Activated CD4-positive, alpha-beta T cell treated with anti-CD3 and anti-CD28 coated beads, Interleukin-2, amount 50 U/mL, for 48 hours (primary cell): ENCODE measurements at places on chromosomes 2 and 18.

GRCh38 chr2:1893856-1894255 is 149.5 kb upstream of the PXDN start:
- DNase-seq, result no peak

GRCh38 chr2:15918761-15919356 is 21.5 kb upstream of the MYCN start:
- no peak for DNase-seq

DNA sequence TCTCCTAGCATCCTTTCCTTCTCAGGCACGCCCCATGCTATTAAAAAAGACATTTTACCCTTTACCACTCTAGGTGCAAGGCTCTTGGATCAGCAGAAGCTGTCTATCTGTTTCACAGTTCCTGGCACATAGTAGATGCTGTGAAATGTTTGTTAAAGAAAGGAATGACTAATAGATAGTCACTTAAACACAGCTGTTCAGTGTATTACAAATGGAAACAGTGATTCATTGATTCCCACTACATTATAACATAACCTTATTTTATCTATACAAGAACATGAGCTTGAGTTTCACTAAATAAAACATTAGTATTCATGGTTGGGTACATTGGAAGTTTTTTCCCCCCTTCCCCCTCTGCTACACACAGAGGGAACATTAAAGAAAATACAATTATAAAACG is 142.1 kb downstream of the ASXL3 start:
- no peak for DNase-seq

GRCh38 chr2:221449406-221449805 is 122.7 kb downstream of the EPHA4 start:
- DNase-seq, result no peak

- no peak for DNase-seq
Observed at GRCh38 chr2:188577231-188577630, 285.6 kb downstream of the GULP1 start.

- DNase-seq, result no peak
Observed at GRCh38 chr18:9653390-9653789, 39.0 kb upstream of the PPP4R1 start.

GRCh38 chr18:54607213-54608027 is 16.4 kb downstream of the DYNAP start:
- DNase-seq, result no peak

DNA sequence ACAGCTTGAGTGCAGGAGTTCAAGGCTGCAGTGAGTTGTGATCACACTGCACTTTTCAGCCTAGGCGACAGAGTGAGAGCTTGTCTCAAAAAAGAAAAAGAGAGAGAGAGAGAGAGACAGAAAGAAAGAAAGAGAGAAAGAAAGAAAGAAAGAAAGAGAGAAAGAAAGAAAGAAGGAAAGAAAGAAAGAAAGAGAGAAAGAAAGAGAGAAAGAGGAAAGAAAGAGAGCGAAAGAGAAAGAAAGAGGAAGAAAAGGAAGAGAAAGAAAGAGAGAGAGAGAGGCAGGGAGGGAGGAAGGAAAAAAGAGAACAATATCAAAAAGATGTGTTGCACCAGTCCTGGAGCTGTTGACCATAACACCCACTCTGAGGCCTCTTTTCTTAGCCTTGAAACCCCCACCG is 89.8 kb upstream of the MBOAT2 start:
- DNase-seq, result no peak

GRCh38 chr2:65021709-65022108 is 32.5 kb downstream of the SLC1A4 start:
- DNase-seq, result no peak

DNA sequence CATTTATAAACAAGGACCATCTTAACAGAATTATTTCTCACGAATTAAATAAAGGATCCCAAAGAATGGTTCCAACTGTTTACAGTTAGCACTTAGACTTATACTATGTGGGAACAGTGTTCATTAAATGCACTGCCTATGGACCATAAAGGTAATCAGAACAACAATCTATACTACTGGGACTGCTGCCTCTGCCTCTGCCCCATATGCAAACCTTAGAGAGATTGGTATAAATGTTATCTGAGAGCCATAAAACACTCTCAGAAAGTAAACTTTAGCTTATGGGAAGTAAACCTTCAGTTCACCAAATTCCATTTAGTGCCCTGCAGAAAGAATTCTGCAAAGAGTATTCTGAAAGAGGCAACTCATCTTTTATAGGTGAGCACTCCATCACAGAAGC is 448.0 kb downstream of the NCKAP5 start:
- no peak for DNase-seq

- DNase-seq, result no peak
Observed at GRCh38 chr2:16128746-16129610, 188.6 kb downstream of the MYCN start.

- DNase-seq, result no peak
Observed at GRCh38 chr2:237695201-237695780, 67.9 kb downstream of the LRRFIP1 start.

DNA sequence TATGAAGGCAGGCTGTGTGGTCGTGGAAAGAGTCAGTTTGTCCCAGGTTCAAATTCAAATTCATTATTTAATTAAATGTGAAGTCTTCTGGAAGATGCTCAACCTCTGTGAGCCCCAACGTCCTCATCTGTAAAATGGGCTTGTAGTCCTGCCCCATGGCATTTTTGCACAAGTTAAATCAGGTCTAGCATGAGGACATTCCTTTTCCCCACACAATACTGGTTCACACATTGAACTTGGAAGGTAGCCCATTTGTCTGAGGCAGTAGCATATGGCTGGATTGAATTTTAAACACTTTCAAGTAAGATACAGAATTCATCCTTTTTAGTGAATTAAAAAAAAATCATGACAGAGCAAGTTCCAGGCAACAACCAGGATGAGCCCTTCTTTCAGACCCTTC is 665.4 kb upstream of the HS6ST1 start:
- no peak for DNase-seq

GRCh38 chr2:236666646-236667204 is 97.1 kb downstream of the ACKR3 start:
- DNase-seq, result no peak

GRCh38 chr18:50717563-50717962 is 102.3 kb downstream of the MRO start:
- no peak for DNase-seq

GRCh38 chr18:50356036-50356945 is 18.6 kb upstream of the SKA1 start:
- no peak for DNase-seq

DNA sequence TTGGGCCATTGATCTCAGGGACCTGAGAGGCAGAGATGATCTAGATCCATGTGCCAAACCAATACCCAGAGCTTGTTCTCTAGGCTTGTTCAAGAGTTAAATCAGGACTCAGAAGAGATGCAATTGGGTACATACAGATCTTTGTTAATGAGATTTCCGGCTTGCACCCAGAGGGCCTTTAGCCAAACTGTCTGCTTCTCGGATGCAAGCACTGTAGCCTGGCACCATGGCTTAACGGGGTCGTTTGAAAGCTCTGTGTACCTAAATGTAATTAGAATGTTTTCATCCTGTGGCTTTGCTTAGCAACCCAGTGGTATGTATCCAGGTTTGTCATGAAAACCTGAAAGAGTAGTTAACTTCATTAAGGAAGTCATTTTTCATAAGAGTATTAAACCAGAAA is 94.2 kb downstream of the TPGS2 start:
- DNase-seq, result no peak

GRCh38 chr2:5494212-5494611 is 198.0 kb upstream of the SOX11 start:
- DNase-seq, result no peak

GRCh38 chr2:73007991-73008765 is 63.3 kb downstream of the SFXN5 start:
- DNase-seq, result no peak

- no peak for DNase-seq
Observed at GRCh38 chr2:151853070-151853758, 25.0 kb upstream of the ARL5A start.

DNA sequence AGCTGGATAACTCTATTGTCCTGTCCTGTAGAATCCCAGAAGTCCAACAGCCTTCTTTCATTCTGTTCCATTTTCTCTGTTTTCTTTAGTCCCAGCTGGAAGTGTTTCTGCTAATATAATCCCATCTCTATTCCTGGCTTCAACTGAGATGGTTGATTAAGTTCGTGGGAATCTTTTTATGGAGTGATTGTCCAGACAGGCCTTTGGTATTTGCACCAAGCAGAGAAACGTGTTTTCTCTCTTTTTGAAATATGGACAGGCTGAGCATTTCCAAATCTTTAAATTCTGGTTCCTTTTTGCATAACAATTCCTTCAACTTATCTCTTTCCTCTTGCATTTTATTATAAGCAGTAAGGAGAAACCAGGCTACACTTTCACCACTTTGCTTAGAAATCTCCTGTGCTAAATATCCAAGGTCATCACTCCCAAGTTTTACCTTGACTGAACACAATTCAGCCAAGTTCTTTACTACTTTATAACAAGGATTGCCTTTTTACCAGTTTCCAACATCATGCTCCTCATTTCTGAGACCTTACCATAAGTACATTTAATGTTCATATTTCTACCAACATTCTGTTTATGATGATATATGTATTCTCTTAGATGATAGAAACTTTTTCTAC is 108.8 kb downstream of the ZFP36L2 start:
- no peak for DNase-seq

DNA sequence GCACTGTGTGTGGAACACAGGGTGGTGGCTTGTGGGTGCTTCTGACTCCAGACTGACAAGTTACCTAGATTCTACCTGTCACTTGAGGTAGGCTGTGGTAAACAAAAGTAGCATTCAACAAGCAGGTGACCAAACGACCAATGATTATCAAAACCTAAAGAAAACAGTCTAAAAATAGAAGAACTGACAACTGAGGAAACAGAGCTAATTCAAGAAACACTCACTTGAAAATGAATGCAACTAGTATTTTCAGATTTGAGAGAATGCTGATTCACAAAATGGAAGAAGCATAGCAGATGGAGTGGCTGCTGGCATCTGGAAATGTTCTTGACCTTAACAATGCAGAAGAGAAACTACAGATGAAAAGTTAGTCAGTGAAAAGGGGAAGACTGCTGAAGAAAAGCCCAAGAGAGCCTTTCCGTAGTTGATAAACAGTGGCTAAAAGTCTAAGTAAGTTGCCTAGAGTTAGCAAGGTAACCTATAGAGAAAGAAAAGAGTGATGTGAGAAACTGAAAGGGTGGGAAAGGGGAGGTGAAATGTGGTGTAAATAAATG is 170.4 kb downstream of the NCK2 start:
- DNase-seq, result no peak

DNA sequence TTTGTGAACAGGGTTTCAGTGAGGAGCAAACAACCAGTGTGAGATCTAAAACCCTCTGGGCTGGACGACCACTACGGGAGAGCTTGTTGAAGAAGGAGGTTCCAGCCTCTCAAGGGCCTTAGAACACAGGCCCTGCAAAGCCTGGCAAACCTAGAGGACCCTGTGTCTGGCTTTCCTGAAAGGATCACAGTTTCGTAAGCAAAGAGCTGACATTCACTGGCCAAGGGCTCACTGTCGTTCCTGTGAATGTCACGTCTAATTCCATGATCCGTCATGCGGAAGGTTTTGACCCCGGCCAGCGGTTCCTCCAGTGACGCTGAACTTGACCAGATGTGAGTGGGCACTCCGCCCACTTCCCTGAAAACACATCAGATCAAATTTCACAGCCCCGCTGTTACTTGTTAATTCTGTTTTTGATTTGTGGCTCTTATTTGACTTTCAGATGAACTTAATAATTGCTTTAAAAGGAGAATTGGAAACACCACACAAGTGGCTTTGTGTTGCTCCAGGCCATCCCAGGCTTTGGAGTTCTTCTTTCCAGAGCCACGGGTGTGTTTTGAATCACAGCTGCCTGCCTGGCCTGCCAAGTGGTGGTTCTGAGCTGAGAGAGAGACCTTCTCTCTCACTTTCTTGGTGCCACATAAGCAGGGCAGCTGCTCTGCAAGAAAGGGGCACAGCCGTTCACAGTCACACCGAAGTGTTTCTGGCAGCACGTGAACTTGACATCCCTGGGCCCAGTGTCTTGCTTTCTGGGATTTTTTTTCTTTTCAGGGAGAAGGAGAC is 308.4 kb downstream of the NDUFA10 start:
- DNase-seq, result no peak

GRCh38 chr2:130845505-130846085 is 8.9 kb downstream of the ARHGEF4 start:
- no peak for DNase-seq

GRCh38 chr2:216774180-216774579 is 78.8 kb upstream of the IGFBP5 start:
- no peak for DNase-seq

DNA sequence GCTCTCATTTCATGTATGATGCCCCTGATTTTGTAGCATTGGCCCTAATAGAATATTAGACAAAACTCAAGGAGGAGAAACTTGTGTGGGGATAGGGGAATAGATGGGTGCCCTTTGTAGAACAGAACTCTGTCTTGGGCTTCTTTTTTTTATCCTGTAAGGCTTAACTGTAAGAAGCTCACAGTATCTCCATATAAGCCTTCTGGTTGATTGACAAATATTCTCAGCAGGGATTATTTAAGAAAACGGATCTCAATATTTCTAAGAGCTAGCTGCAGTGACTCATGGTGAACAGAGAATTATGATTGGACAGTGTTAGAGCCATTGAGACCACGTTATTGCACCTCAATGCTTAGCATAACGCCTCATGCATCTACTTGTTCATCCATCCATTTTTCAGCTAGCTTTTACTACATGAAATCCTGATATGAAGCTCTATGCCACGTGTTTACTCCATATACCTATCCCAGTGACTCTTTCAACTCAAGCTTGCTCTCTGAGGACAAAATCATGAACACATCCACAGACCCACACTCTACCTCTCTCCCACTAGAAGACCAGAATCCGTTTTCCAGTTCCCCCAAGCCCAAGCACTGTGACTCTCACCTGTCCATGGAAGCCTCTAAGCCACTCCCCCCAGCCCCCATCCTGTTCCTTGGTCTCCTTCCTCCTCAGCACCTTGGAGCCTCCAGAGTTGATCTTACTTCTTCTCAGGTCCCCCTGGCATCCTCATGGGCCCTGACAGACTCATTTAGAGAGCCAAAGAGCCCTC is 99.2 kb downstream of the BCL2L11 start:
- DNase-seq, result no peak

DNA sequence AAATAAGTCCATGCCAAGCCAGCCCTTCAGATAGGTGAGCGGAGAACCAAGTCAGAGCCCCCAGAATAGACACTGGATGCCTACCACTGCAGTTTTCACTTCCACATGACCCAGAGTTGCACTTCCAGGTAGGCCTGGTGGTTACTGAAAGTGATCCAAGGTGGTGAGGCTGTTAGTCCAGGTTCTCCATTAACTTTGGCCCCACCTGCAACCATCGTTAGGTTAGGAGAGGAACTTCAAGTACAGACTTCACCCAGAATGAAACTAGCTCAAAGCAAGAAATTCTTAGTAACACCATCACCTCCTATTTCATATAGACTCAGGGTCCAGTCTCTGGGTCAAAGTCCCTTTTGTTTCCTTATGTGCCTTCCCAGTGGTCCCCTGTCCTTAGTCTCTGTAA is 293.1 kb upstream of the ID2 start:
- DNase-seq, result no peak
